ENCODE measurements at places on chromosomes 2 and 18. TPM values are rescaled to one million over a fixed set of nuclear protein-coding genes. Genes with fewer than 3 reads are reported as not detected.

The SUPT7L gene
- total RNA-seq: 20.8 TPM

GRCh38 chr2:199677881-199678280 is 173.1 kb downstream of the FTCDNL1 start:
- no peaks in the 10 kb centered on the region for H3K4me1 ChIP-seq
- H3K27ac ChIP-seq: no peak overlapping the region
- H3K27me3 ChIP-seq: no peaks in the 10 kb centered on the region
- H3K36me3 ChIP-seq: no peaks in the 10 kb centered on the region

- peak overlapping the region; percentile 81 for H3K27ac ChIP-seq
- no peak for DNase-seq
- H3K36me3 ChIP-seq: no peaks in the 10 kb centered on the region
- peaks cover 56% of the 10 kb centered on the region for H3K4me1 ChIP-seq
- H3K4me3 ChIP-seq: peak overlapping the region; percentile 35
- no peaks in the 10 kb centered on the region for H3K27me3 ChIP-seq
These were observed 168.6 kb downstream of the SLC8A1 start for GRCh38 chr2:40283111-40283909.

The SMYD1 gene
- total RNA-seq: 14.6 TPM

The FABP1 gene
- 3.0 TPM for total RNA-seq

The CGREF1 gene
- total RNA-seq: 0.50 TPM

- no peak for DNase-seq
- no peaks in the 10 kb centered on the region for H3K36me3 ChIP-seq
- H3K4me3 ChIP-seq: no peak overlapping the region
- H3K4me1 ChIP-seq: no peaks in the 10 kb centered on the region
These were observed 370.3 kb upstream of the LINC00305 start for GRCh38 chr18:64519201-64519600.

DNA sequence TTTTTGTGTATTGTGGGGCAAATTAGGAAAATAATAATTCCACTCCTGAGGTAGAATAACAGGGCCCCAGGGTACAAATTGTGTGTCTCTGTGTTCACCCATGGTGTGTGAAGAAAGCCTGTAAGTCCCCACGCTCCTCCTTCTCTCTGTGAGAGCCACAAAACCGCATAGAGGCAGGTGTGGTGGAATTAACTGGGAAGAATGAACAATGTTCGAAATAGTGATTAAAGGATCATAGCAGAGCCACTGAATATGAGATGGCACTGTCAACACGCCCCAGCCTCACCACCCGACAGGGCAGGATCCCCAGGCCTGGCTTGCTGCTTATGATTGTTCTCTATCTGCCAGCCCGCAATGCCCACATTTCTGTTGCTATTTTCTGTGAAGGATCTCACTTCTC is 14.1 kb downstream of the IL1RN start:
- H3K4me1 ChIP-seq: no peaks in the 10 kb centered on the region
- no peaks in the 10 kb centered on the region for H3K27me3 ChIP-seq
- DNase-seq: no peak
- no peak overlapping the region for H3K4me3 ChIP-seq
- no peaks in the 10 kb centered on the region for H3K36me3 ChIP-seq

DNA sequence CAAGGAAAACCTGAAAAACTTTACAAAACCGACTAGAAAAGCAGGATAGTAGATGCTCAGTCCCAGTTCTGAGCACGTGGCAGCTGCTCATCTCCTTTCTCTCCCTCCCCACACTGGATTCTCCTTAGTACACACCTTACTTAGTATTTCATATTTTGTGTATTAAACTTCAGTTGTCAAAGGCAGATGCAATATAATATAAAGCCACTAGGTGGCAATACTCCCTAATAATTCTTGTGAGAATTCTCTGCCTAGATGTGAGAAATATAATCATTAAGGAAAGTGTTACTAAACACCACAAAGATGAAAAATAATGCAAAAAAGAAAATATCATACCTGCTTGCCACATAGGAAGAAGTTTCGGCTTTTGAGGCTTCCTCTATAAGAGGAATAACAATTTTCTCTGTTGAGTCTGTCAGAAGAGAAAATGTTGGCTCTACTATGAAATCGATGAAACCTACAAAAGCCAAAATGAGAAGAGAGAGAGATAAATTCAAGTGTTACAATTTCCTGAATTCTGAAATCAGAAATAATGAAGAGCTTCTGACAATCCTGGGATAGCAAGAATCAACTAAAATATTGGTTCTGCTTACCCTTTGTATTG is 200.6 kb downstream of the PPP1R1C start:
- no peak overlapping the region for H3K27ac ChIP-seq
- no peak overlapping the region for H3K4me3 ChIP-seq

DNA sequence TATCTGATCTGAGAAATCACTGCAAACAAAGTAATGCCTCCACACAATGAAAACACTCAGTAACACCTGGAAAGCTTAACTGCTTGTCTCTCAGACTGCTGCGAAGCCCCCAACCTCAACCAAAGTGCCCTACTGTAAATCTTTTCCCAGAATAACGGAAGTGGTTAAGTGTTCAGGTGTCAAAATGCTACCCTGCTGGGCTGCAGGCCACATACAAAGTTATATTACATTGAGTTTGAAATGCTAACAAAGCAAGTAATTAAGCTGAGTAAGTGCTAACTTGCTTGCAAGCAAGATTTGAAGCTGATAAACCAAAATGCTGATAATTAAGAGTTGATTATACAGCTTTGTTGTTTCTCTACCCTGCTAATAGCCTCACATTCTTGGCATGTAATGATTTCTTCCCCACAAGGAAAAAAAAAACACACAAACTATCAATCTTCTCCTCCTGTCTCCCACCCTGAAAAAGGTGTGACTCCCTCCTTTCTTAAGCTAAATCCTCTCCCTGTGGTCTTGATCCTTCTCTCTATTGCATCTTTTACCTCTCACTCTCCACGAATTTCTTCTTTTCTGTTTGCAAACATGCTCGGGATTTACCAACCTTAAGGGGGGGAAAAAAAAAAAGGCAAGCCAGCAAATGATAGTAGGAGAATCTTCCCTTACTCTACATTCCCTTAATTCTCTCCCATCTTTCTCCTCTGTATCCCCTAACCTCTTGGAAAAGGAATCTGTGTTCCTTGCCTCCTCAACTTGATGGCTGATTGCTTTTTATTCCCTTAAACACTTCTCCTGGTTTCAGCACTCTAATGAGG is 266.8 kb upstream of the SIX3 start:
- DNase-seq: no peak
- no peaks in the 10 kb centered on the region for H3K27me3 ChIP-seq
- H3K36me3 ChIP-seq: no peaks in the 10 kb centered on the region

DNA sequence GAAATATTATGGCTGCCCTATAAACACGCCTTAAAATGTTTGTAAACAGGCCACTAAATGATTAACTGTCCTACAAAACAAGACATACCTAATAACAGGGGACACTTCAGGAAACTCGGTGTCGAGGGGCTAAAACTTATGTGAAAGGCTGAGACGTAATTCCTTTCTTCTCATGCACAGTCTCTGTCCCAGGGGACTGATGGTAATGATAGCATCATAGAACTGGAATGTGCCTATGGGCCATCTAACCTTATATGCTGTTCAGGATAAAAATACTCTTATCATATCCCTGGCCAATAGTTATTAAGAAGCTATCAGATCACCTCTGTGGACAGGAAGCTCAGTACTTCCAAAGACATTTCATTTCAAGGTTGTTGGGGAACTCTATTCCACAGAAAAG is 252.6 kb upstream of the RASGRP3 start:
- no peak overlapping the region for H3K27ac ChIP-seq
- H3K4me1 ChIP-seq: peaks cover 16% of the 10 kb centered on the region
- H3K4me3 ChIP-seq: no peak overlapping the region
- DNase-seq: no peak
- H3K36me3 ChIP-seq: no peaks in the 10 kb centered on the region

DNA sequence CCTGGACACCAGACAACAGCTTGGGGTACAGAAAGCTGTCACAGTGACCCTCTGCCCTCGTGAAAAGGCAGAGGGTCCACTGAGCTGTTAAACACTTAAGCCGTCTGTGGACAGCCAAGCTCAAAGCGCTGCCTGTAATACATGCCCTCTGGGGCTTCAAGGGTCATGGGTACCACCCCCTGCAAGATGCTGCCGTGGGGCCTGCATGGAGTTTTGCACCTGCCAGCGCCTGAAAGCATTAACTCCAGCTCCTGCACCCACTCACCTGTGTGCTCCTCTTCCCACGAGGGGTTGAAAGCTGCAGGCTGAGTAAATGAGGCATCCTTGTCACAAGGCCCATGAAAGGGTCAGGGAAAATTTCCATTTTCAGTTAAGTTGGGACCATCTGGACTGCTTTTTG is 70.6 kb upstream of the PHLPP1 start:
- no peak overlapping the region for H3K27ac ChIP-seq
- H3K4me3 ChIP-seq: no peak overlapping the region
- no peaks in the 10 kb centered on the region for H3K27me3 ChIP-seq
- H3K36me3 ChIP-seq: no peaks in the 10 kb centered on the region
- peaks cover 8% of the 10 kb centered on the region for H3K4me1 ChIP-seq

The LAMA3 gene
- 11.5 TPM for total RNA-seq

The CFAP210 gene
- total RNA-seq: not detected

GRCh38 chr18:22172594-22173049 is 3.2 kb downstream of the GATA6 start:
- peaks cover 67% of the 10 kb centered on the region for H3K4me1 ChIP-seq
- H3K36me3 ChIP-seq: no peaks in the 10 kb centered on the region
- peak overlapping the region; percentile 85 for H3K4me3 ChIP-seq
- peak overlapping the region; percentile 88 for H3K27ac ChIP-seq
- no peaks in the 10 kb centered on the region for H3K27me3 ChIP-seq

GRCh38 chr18:36176177-36176584 is 11.1 kb upstream of the MOCOS start:
- H3K27ac ChIP-seq: no peak overlapping the region
- no peak for DNase-seq
- no peak overlapping the region for H3K4me3 ChIP-seq

Measured in esophagus muscularis mucosa (tissue), 4 donors.